NK-92 treated with Interleukin-12 subunit alpha and Interleukin-12 subunit beta, amount 100 ng/mL, for 24 hours (cell line): ENCODE measurements at places on chromosomes 1 and 21.

GRCh38 chr21:41819236-41819855 is 52.5 kb upstream of the RIPK4 start:
- no peak for DNase-seq

DNA sequence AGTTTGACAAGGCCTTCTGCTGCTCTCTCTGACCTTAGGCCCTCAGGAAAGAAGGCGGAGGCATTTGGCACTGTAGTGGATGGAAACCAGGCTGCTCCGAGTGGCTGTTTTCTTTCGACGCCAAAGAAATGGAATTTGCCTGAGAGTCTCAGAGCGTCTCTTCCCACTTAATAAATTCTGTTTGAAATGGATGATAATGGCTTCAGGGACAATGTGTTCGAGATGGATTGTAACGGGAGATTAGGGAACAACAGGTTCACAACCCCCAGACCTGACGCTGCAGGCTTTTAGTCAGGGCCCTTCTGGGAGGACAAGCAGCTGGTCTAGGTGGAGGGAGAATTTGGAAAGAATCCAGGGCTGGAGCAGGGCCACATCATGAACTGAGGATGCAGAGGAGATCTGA is 58.6 kb downstream of the TLR5 start:
- no peak for DNase-seq

DNA sequence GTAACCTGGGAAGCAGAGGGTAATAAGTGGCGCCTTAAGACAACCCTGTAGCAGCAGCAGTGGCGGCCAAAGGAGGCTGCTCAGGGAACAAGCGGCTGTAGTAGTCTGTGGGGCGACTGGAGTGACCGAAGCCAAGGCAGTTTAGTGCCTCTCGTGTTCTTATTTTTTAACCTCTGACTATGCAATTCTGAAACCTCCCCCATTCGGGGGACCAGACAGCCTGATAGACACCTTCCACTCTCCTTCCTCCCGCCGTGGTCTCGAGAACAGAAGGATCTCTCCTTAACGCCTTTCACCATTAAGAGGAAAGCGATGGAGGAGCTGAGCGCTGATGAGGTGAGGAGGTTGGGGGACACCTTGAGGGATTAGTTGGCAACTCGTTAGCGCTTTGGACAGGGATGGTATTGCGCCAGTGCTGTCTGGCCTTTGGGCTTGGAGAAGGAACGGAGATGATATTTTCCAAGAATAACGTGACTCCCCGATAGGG is 644 bp downstream of the UBE4B start:
- peak; percentile 37 for DNase-seq

DNA sequence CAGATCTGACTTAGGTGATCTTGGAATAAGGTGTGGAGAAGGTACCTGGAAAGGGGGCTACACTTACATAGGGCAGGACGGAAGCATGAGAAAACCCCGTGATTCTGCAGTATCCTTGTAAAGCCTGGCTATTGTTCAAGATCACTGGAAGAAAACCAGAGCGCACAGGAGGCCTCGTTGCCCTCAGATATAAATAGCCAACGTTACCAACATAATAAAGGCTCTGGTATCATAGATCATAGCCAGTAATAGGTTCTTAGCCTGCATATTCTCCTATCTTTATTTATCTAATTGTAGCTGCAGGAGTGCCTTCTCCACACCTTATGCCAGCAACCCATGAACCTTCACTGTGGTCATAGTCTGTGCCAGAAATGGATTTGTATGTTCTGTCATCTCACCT is 35.9 kb upstream of the MPZL1 start:
- no peak for DNase-seq
